M059J (cell line): ENCODE measurements at places on chromosomes 12 and 14. TPM values are rescaled to one million over a fixed set of nuclear protein-coding genes. Genes with fewer than 3 reads are reported as not detected.

- no peak for DNase-seq
These were observed 9.8 kb downstream of the NRDE2 start for GRCh38 chr14:90321891-90322290.

DNA sequence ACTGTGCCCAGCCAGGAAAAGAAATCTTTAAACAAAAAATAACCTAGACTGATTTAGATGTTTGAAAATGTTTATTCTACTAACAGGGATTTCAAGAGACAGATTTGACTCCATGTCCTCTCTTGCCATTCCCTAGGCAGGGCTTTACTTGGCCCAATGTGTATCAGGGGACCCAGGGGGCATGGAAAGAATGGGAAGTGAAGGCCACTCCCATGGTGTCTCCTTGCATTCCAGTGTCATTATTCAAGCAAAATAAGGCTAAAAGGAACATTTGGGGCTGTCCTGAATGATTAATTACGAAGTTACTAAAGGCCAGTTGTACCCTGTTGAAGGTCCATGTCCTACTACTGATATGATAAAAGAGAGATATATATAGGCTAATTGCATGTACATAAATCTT is 151.9 kb upstream of the ATF7IP start:
- peak; percentile 58 for DNase-seq

GRCh38 chr14:106060276-106060975 is 534.0 kb downstream of the TMEM121 start:
- DNase-seq: no peak

The CIT gene
- 13.5 and 33.4 TPM in 2 replicates for total RNA-seq

The CS gene
- total RNA-seq: 120 and 153 TPM in 2 replicates

DNA sequence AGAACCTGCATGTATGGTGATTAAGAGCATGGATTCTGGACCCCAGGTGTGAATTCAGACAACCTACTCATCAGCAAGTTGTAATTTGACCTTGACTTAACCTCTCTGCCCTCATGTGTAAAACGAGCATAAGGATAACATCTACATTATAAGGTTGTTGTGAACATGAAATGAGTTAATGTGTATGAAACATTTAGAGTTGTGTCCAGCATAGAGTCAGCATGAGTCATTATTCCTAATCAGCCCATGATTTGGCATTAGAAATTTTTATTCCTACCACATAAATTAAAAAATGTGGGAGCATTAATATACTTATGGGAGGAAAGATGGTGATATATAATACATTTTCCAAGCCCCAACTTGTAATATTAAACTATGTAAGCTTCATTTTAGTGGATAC is 95.9 kb upstream of the DDHD1 start:
- no peak for DNase-seq

DNA sequence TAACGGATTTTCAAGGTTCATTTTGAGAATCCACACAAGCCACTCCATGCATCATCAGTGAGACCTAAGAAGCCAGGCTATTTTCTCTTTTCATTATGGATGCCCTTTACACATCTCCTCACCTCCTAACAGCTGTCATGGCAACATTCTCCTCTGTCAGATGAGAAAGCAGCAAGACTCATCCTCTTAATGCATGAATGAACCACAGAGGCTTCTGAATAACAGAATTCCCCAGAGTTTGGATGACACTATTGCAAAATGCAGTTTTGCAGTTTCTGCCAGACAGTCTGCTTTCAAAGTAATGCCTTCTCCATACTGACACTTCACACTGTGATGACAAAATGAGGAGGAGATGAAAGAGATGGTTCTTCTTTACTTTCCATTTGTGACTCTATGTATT is 286.7 kb upstream of the GRIP1 start:
- peak; percentile 20 for DNase-seq

DNA sequence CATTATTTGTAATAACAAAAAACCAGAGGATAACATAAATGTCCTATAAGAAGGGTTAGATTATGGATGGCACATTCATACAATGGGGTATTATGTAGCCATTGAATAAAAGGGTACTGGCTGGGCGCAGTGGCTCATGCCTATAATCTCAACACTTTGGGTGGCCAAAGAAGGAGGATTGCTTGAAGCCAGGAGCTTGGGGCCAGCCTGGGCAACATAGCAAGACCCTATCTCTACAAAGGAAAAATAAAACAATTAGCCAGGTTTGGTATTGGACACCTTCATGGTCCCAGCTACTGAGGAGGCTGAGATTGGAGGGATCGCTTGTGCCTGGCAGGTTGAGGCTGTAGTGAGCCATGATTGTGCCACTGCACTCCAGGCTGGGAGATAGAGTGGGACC is 14.8 kb downstream of the PTPN11 start:
- no peak for DNase-seq

The NDUFA9 gene
- total RNA-seq: 74.1 and 111 TPM in 2 replicates

- DNase-seq: no peak
These were observed 749.1 kb upstream of the TBX3 start for GRCh38 chr12:115433014-115433634.

DNA sequence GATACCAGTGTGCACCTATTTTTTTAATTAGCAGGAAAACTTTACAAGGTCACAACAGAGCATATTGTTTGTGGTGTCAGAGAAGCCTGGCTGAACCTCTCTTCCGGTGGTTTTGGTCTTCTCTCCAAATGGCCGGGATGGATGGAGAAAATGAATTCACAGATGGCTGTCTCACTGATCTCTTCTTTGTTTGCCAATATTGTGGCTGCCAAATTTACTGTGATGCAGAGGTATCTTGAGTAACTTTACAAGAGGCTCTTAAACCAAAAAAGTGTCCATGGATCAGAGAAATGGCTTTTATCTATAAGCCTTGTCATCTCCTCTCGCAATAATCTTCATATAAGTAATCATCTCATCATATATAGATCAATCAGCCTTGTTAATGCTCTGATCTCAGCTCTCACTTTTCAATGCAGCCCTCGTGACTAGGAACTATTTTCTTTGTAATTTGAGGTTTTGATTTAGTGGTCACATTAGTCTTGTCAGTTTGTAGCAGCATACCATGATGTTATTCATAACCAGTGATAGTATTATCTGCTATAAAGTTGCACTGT is 308.1 kb downstream of the EGLN3 start:
- peak; percentile 57 for DNase-seq

DNA sequence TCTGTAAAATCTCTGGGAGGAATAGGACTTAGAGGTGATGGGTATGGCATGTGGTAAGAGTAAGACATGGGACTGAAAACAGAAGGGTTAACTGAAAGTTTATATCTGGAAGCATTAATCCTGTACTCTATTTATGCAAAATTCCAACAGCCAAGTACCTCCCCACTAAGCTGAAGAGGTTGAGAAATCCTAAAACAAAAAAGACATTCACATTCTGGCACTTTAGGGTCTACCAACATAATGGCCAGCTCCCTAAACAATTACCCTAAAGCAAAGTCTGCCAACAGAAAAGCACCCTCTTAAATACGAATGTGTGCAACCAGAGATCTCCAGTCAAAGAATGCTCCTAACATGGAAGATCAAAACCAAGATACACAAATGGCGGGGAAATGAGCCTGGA is 87.4 kb downstream of the GTF2A1 start:
- DNase-seq: no peak

DNA sequence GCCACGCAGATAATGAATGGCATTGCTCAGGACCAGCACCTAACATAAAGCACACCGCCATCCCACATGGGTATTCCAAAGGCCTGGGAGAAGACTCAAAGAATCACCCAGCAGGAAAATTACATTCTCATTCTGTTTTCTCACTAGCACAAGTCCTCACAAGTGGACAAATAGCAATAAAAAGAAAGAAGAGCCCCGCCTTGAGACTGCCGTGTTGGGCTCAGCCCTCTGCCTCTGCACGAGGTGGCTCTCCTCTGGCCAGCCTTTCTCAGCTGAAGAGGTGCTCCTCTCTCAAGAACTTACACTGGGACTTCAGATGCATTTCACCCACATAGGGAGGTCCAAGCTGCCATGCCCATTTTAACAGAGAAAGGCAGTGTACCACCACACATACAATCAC is 207.5 kb downstream of the SPTSSA start:
- DNase-seq: no peak

The LRP1-AS gene
- total RNA-seq: not detected in 2 replicates

- peak; percentile 61 for DNase-seq
These were observed 227.7 kb upstream of the NPAS3 start for GRCh38 chr14:32710731-32711680.

The DUSP6 gene
- total RNA-seq: 14.6 and 24.0 TPM in 2 replicates

DNA sequence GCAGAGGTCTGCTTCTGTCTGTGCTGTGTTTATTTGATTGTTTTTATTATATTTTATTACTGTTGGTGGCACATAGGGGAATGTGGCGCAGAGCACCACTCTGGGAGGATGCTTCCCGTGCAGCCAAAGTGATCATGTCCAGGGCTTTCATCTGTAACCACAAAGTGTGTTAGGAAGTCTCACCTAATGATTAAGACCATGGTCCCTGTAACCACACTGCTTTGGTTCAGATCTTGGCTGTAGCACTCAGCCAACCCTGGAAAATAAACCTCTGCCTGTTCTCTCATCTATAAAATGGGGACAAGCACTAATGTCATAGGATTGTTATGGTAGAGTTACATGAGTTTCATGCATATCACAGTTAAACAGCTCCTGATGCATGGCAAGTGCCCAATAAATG is 1.9 kb downstream of the RESF1 start:
- peak; percentile 18 for DNase-seq

GRCh38 chr14:65360144-65360784 is 52.3 kb upstream of the FUT8 start:
- no peak for DNase-seq

GRCh38 chr14:67952786-67953185 is 133.2 kb downstream of the RAD51B start:
- no peak for DNase-seq

The GUCY2C gene
- not detected in 2 replicates for total RNA-seq

DNA sequence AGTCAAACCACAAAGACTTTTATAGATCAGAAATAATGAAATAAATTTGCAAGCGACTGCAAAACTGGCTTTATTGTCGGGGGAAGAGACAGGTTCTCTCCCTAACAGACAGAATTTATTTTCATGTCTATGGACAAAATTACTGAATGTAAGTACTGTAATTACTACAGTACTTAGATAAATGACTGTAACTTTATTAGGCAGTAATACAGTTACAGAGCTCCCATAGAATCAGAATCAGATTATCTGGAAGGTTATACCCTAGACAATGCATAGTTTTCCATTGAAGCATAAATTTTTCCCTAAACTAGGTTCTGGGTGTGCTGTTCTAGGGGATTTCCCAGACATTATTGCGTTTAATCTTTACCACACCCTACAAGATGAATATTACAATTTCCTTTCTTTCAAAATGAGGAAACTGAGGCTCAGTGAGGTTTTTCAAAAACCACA is 114.2 kb downstream of the C12orf75 start:
- no peak for DNase-seq

GRCh38 chr14:36270191-36270590 is 50.2 kb downstream of the MBIP start:
- no peak for DNase-seq

DNA sequence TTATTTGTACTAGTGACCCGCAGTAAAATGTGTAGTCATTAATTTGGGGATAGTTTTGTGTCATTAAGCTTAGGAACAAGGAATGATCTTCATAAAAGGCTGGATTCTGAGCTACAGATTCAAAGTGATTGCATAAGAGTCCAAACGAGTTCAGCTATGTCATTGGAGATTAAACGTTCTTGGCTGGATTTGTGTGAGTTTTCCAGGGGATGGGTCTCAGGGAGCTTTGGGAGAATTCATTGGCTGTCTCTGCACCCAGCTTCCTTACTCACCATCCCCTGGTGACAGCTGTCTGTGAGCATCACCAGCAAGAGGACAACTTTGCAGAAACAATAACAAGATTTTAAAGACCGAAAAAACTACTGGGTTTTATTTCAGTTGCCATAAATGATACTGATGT is 130.4 kb downstream of the DAAM1 start:
- DNase-seq: no peak

The KLHL33 gene
- not detected in 2 replicates for total RNA-seq

DNA sequence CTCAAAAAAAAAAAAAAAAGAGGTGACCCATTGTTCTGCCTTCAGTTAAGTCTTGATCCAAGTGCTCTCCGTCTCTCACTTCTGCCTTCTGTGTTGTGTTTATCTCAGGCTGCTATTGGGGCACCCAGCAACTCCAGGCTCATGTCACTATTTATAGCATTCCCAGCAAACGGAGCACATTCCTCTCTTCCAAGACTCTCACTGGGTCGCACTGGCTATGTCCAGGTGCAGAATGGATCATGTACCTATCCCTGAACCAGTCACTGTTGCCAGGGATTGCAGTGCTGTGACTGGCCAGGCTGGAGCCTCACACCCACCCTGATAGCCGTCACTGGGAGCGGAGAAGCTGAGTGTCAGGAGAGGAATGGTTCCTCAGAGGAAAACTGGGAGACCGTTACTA is 31.2 kb downstream of the RHOF start:
- DNase-seq: no peak

DNA sequence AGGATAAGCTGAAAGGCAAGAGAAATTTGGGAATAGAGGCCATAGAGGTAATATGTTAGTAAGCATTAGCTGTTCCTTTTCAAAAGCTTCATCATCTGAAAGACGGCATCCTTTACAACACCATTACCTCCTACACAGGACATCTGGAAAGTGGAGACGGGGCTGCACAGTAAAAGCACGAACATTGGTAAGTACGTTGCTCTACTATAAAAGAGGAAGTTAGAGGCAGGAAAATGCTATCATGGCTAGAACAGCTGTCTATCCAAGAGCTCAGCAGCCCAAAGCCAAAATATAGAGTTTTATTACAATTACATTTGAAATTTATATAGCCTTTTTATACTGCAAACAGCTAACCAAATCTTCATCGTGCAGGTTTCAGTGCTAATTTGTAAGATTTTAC is 172.3 kb upstream of the GRIP1 start:
- DNase-seq: no peak

The OR4E2 gene
- total RNA-seq: not detected in 2 replicates

The CYP27B1 gene
- 1.8 and 3.2 TPM in 2 replicates for total RNA-seq

DNA sequence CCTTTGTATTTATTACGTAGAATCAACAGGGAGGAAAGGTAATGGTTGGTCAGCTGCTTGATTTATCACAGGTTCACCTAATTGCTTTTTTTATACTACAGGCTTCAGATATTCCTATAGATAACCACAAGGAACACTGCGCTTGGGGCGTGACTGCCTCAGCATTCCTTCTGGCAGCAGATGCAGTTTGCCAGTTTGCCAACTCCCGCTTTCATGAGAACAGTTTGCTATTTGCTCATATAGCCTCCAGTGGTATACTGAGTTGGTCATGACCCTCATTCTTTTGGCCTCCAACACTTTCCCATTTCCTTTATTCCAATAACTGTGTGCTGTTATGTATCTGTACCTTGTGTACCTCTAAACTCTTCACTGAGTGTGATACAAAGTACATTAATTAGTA is 38.6 kb upstream of the ACSM4 start:
- DNase-seq: peak; percentile 3

DNA sequence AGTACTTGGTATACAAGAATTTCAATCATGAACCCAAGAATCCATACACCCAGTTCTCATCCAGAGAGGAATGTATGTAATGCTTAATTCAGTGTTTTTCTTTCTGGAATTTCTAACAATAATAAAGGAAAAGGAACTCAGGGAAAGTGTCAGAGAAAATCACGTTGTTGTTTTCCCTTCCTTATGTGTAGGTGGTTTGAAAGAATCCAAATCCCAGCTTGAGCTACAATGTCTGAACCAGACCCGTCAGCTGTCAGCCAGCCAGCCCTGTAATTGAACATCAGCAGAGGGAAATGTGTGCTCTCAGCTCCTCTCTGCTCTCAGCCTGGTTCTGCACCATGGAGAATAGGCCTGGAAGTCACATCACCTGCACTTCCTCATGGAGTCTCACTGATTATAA is 126.5 kb downstream of the TMEM30B start:
- DNase-seq: no peak

The FGD4 gene
- total RNA-seq: 0.59 and 3.0 TPM in 2 replicates

The BATF gene
- total RNA-seq: 1.9 TPM in 1 of 2 replicates, not detected in the other
